ENCODE measurements at places on chromosomes 5 and 9.

- DNase-seq: no peak
Observed at GRCh38 chr5:107381189-107381856, 289.4 kb downstream of the EFNA5 start.

GRCh38 chr5:38835887-38836286 lies 9.9 kb upstream of the OSMR start:
- no peak for DNase-seq

GRCh38 chr5:125463466-125464092 lies 717.1 kb upstream of the ZNF608 start:
- no peak for DNase-seq

GRCh38 chr9:132590318-132591182 lies 8.1 kb downstream of the BARHL1 start:
- no peak for DNase-seq

- DNase-seq: no peak
Observed at GRCh38 chr9:33065157-33066076, 11.1 kb downstream of the SMU1 start.

DNA sequence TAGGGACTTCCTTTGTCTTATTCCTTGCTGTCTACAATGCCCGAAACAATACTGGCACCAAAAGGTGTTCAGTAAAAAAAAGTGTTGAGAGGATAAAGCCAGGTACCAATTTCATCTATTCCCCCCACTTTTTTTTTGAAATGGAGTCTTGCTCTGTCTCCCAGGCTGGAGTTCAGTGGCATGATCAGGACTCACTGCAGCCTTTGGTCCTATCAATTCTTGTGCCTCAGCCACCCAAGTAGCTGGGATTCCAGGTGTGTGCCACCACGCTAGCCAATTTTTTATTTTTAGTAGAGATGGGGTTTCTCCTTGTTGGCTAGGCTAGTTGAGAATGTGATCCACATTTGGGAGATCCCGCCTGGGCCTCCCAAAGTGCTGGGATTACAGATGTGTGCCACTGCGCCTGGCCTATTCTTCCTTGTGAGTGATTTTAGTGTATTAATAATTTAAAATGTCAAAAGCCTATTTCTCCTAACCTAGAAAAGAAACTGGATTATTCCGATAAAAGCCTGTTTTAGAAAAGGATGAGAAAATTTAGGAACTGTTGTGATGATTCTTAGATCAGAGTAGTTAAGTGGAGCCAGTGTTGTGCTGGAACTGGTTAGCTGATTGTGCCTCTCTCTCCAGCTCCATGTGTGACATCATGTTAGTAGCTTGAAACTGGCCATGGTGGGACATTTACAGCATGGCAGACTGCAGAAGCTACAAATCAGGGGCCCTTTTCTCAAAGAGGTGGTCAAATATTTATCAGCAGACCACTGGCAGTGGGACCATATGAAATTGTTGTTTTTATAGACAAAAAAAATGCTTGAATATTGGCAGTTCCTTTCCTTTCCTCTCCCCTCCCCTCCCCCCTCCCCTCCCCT lies 14.3 kb downstream of the CDC42SE2 start:
- DNase-seq: no peak

DNA sequence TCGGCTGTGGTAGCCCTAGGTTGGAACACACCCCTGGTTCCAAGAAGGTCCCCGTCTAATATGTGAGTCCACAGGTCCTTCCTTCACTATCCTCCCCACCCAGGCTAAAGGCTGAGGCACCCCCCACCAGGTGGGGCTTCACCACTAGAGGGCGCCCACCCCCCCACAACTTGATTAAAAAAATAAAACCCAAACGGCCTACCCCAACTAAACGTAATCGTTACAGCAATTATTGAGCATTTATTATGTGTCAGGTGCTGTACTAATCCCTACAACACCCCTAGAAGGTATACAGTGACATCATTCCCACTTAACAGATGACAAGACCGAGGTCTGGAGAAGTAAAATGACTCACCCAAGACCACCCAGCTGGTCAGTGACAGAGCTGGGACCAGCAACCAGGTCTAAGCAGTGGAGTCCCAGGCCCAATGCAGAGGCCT lies 65.0 kb downstream of the FGF18 start:
- peak; percentile 23 for DNase-seq

- DNase-seq: no peak
Observed at GRCh38 chr5:173012882-173013281, 29.3 kb downstream of the ATP6V0E1 start.

- DNase-seq: no peak
Observed at GRCh38 chr9:133257465-133257956, 17.5 kb downstream of the ABO start.

DNA sequence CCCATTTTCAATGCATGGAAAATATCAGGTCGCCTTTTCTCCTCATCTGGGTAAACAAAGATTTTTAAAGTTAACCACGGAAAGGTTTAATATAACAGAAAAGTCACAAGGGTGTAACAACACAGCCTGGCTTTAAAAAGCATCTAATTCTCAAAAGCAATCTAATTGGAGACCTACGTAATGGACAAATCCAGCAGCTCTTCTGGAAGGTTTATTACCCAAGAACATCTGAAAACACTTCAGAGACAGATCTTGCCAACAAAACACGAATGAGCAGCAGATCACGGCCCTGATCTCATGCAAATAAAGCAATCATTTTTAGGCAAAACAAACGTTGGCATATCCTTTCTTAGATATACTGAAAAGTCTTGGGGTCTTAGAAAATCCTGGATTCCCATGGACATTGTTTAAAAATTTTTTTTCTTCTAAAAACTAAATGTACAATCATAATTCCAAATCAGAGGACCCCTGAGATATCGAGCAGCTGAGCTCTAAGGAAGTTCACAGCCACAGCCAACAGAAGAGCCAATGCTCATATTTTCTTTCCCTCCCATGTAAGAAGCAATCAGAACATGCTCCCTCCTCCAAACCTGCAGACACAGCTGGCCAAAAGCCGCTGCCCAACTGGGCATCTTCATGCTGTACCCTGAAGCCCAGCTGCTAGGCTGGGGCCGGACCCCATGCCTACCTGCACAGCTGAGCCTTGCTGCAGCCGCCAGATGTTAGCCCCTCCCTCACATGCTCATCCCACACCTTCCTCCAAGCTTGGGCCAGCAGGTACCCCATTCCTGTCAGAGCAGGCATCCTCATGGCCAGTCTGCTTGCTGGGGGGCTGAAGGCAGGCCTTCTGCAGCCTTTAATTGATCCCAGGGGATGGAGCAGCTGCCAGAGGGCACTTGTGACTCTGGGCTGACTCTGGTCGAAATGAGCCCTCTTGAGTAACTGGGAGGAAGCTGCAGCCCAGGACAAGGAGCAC lies 11.2 kb downstream of the ANKS6 start:
- no peak for DNase-seq
